ENCODE measurements at places on chromosomes 16 and 17.

- no peak for DNase-seq
Measured at GRCh38 chr16:61362585-61362984, 673.7 kb downstream of the CDH8 start.

GRCh38 chr16:89004209-89004831 is 27.3 kb upstream of the CBFA2T3 start:
- DNase-seq = no peak

- peak; percentile 70 for DNase-seq
Measured at GRCh38 chr17:39239640-39240314, 14.0 kb upstream of the STAC2 start.

DNA sequence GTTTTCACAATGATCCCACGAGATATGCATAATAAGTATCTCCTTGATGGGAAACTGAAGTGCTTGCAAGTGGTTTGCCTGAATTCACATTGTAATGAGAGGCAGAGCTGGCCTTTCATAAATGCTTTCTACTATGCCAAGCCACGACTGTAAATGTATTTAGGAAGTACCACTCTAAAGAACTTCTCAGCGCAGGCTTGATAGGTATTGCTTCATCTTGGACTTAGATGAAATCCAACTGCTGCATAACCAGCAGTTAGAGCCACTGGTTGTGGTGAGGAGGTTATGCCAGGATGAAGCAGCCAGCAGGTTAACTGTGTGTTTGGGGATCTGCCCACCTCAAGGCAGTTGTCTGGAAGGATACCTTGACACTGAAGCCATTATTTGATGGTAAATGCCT is 26.8 kb downstream of the MARCHF10 start:
- no peak for DNase-seq

- DNase-seq = no peak
Measured at GRCh38 chr17:39229274-39229913, 3.6 kb upstream of the STAC2 start.

DNA sequence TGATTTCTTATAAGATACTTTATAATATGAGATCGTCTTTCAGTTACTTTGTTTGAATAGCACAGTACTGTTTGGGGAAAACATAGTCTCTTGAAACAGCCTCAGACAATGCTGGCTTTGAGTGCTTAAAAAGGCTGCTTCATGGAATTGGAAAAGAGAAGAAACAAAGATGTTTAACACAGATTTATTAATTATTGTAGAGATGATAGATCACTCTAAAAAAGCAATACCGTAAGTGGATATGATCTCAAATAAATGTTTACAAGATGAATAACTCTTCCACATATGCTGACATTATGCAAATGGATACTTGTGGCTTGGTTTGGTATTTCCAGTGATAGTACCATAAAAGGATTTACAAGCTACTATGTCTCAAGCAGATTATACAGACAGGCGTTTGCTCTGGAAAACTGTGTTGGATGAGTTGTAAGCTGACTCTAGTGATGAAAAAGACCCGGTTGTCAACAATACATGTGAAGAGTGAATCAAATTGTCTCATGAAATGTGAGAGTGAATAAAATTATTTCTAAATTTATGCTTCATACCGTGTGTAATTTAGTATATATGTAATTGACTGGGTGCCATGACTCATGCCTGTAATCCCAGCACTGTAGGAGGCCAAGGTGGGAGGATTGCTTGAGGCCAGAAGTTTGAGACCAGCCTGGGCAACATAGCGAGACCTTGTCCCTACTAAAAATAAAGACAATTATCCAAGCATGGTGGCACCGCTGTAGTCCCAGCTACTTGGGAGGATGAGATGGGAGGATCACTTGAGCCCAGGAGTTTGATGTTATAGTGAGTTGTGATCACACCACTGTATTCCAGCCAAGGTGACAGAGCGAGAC is 105.4 kb downstream of the FTO start:
- no peak for DNase-seq

DNA sequence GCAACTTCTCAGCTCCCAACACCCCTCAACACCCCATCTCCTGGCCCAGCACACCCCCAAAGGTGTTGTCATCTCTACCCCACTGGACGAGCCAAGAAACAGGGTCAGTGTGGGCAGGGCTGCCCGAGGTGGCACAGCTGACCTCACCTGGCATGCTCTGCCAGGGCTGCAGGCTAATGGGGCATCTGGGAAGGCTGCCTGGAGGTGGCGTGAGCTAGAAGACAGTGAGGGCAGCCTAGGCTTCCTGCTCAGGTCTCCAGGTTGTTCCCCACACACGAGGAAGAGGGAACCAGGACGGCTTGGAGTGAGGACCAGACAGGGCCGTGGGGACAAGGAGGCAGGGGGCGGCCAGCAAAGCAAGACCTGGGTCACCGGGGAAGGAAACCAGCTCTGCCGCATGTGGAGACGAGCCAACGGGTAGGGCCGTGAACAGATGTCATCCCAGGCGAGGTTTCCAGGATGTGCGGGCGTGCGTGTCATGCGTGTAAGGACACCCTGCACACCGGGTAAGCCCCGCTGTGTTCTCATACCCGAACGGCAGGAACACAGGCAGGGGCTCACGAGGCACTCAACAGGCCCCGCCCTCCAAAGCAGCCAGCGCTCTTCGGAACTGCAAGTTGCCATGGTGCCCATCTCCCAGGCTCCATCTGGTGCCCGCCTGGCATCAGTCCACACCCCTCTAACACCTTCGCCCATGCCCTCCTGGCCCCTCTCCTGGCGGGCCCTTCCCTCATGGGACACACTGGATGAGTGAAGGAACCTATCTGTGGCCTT is 29.6 kb upstream of the PVALEF start:
- DNase-seq = no peak

DNA sequence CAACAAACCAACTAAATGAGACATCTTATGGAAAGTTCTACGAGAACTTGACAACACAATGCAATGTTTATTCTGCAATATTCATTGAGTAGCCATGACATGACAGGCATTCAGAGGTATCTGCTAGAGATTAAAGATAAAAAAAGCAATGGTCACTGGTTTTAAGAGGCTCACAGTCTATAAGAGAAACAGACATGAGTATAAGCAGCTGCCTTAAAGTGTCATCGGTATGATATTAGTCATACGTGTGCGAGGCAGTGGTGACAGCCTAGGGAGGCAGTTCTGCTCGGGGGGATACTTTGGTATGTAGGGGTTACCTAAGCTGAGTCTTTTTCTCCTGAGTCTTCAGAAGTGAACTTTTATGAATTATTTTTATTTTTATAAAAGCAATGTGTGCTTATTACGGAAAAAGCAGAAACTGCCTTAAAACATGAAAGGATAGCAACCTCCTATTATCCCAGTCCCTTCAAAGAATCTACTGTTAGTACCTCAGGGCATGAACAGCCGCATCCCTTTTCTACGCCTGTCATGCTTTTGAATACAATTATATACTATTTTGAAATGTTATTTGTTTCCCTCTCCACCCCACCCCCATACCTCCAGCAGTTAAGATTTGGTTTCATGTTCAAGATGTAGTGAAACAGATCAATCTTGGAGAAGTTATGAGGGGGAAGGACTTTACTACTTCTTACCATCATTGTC is 7.7 kb downstream of the ST6GALNAC1 start:
- no peak for DNase-seq

GRCh38 chr17:39054111-39054645 is 87.0 kb upstream of the FBXO47 start:
- no peak for DNase-seq

GRCh38 chr16:11034481-11034931 is 90.1 kb downstream of the CLEC16A start:
- DNase-seq = no peak

DNA sequence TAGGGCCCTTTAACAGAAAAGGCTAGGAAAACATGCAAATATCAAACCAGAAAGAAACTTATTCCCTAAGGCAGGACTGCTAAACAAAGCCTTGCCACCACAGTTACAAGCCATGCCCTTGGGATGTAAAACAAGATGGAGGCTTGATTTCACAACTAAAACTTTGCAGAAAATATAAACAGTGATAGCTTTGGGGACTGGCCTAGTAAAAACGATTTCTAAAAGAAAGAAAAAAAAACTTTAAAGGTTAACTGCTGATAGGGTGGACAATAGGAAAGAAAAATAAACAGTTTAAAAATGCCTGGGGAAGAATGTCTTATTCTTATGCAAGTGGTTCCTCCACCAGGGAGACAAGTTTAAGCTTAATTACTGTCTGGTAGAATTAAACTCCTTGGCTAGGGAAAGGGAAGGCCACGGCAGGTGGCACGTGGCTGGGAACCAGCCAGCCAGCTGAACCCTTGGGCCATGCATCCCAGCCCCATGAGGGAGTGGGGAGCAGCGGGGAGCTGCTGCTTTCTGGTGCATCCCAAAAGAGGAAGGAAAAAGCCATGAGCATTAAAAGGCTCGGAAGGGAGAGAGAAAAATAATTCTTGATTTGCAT is 10.7 kb upstream of the TMC5 start:
- DNase-seq = no peak

DNA sequence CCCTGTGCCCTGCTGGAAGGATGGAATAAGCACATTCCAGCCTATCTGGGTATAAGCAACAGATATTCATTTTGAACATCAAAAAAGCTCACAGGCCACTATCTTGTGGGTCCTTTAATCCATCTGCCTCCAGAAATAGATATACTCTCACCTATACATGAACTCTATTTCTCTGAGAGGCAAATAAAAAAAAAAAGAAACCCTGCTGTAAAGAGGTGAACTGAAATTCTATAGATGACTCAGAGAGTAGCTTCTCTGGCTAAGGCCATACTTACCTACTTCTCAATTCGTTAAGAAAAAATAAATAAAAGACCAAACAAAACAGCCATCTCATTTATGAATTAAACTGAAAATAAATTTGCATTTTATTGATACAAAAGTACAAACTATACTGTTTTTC is 86.3 kb downstream of the DYNLRB2 start:
- no peak for DNase-seq

DNA sequence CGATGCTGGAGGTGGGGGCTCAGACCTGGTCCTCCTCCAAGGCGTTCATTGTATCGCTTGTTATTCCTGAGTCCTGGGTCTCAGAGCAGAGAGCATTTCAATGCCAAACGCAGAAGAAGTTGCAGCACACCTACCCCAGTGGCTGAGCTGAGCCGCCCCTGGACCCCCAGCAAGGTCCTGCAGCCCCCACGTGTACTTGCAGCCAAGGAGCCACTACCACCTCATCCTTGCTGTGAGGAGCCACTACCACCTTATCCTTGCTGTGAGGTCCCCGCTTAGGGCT is 13.5 kb downstream of the PLLP start:
- DNase-seq = no peak

DNA sequence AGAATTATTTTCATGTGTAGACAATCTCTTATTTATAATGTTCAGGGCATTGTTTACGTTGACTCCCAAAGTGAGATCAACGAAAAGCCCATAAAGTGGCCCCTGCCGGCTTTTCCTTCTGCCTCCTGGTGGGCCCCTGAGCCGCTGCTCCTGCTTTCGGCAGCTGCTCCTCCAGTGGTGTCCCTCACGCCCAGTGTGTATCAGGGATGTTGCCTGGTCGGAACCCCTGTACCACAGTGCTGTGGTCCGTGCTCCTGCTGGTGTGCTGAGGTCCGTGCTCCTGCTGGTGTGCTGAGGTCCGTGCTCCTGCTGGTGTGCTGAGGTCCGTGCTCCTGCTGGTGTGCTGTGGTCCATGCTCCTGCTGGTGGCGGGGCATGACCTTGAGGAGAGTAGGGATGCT is 107.6 kb downstream of the BANP start:
- DNase-seq = no peak

DNA sequence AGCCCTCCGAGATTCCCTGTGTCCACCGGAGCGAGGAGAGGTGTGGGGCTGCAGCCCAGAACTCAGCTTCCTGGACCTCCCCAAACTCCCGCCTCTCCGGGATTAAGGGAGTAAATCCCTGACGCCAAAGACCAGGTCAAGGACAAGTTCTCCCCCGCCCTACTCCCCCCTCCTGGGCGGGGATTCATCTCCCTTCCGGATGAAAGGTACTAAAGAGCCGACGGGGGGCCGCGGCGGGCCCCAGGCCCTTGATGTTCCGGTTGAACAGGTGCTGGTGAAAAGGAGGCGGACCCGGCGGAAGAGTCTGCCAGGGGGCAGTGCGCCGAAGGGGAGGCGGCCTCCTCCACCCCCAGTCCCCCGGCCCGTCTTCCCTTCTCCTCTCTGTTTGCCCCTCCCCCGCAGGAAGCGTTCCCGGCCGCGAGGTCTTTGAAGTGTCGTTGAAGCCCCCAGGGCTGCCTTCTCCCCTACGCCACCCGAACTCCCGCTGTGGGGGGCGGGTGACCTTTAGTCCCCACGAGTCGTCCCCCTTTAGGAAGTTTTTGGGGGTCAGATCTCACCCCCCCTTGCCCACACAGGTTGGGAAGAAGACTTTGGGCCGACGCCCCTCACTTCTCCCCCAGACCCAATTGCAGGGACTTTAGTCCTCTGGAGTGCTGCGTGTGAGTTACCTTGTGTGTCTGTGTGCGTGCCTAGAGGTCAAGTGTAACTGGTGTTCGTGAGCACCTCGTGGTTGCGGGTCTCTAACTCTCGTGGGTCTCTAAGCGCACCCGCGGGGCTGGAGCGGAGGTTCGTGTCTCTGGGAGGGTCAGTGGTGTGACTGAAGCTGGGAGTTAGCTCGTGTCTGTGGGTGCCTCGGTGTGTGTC is 1.1 kb upstream of the MLLT6 start:
- peak; percentile 86 for DNase-seq

GRCh38 chr17:79678736-79679255 is 51.9 kb upstream of the ENPP7 start:
- no peak for DNase-seq

DNA sequence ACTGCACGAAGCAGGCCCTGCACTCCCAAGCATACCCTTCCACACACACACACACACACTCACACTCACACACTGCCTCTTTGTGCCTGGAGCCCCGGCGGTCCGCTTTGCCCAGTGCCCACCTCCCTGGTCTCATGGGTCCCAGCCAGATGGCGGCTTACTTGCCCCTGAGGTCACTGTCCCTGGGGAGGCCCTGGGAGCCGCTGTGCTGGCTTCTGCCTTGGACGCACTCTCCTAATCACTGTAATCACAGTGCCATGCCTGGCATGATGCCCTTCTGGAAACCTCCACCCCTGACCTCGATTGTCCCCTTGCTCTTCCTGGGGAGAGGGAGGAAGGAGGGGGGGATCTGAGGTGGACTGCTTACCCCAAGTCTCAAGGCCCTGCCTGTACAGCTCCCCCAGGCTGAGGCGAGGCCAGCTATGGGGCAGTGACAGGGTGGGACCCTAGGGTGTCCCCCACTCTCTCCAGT is 36.0 kb downstream of the ARHGAP23 start:
- no peak for DNase-seq
